ENCODE measurements at places on chromosomes 6 and 20. TPM values are rescaled to one million over a fixed set of nuclear protein-coding genes. Genes with fewer than 3 reads are reported as not detected.

HLA-DQA1 gene
- 0.38 TPM for total RNA-seq

PGK2 gene
- not detected for total RNA-seq

PRR18 gene
- 0.22 TPM for total RNA-seq

LRRC73 gene
- 0.99 TPM for total RNA-seq

ZFP64 gene
- 24.8 TPM for total RNA-seq

HTR1B gene
- 4.7 TPM for total RNA-seq

TUBB2B gene
- 434 TPM for total RNA-seq

SLC35B2 gene
- 40.6 TPM for total RNA-seq

PKHD1 gene
- 0.66 TPM for total RNA-seq

HSD17B8 gene
- 14.3 TPM for total RNA-seq

CGA gene
- not detected for total RNA-seq

NKX2-2 gene
- not detected for total RNA-seq

RPS18 gene
- 1,580 TPM for total RNA-seq

HLA-DRB1 gene
- 6.3 TPM for total RNA-seq

PTPRA gene
- total RNA-seq, result 104 TPM

RIMS4 gene
- 12.0 TPM for total RNA-seq

EBF4 gene
- total RNA-seq, result 16.9 TPM

ECT2L gene
- not detected for total RNA-seq

CD24 gene
- total RNA-seq, result 267 TPM

CPNE5 gene
- total RNA-seq, result 10.8 TPM

ULBP2 gene
- total RNA-seq, result 1.8 TPM

FANCE gene
- 9.3 TPM for total RNA-seq

HTR1E gene
- total RNA-seq, result 0.33 TPM

SLC52A3 gene
- total RNA-seq, result 0.93 TPM

SIRPA gene
- total RNA-seq, result 22.3 TPM

ANKRD66 gene
- total RNA-seq, result not detected

FHL5 gene
- total RNA-seq, result 0.60 TPM

SLC24A3 gene
- 12.8 TPM for total RNA-seq

ERGIC3 gene
- total RNA-seq, result 217 TPM

ABHD16B gene
- not detected for total RNA-seq

TBX18 gene
- total RNA-seq, result 38.1 TPM

KCNS1 gene
- 1.5 TPM for total RNA-seq

GABRR1 gene
- total RNA-seq, result 4.6 TPM

BTN1A1 gene
- not detected for total RNA-seq

NOX3 gene
- total RNA-seq, result not detected

SCRT2 gene
- total RNA-seq, result 4.3 TPM

MEI4 gene
- total RNA-seq, result 0.99 TPM

FOXA2 gene
- total RNA-seq, result not detected

LST1 gene
- total RNA-seq, result 11.2 TPM

SLC22A3 gene
- 6.1 TPM for total RNA-seq

TNFAIP3 gene
- 24.8 TPM for total RNA-seq

ARMC2 gene
- 10.3 TPM for total RNA-seq

MCCD1 gene
- not detected for total RNA-seq

SIM1 gene
- not detected for total RNA-seq

ZSWIM3 gene
- 16.2 TPM for total RNA-seq

POLH gene
- 18.2 TPM for total RNA-seq

KHDRBS2 gene
- total RNA-seq, result 21.8 TPM

CEP85L gene
- total RNA-seq, result 44.8 TPM

RAET1L gene
- total RNA-seq, result not detected

SUMO4 gene
- total RNA-seq, result 16.1 TPM

CRYBG1 gene
- 5.7 TPM for total RNA-seq

LRRN4 gene
- total RNA-seq, result not detected

EPB41L2 gene
- total RNA-seq, result 653 TPM

LRRC1 gene
- total RNA-seq, result 27.8 TPM

KCNK5 gene
- 2.4 TPM for total RNA-seq
